ENCODE measurements at places on chromosomes 13 and 19.
A peak's percentile ranks its signal among the peaks of the same experiment; 100 is the strongest.

DNA sequence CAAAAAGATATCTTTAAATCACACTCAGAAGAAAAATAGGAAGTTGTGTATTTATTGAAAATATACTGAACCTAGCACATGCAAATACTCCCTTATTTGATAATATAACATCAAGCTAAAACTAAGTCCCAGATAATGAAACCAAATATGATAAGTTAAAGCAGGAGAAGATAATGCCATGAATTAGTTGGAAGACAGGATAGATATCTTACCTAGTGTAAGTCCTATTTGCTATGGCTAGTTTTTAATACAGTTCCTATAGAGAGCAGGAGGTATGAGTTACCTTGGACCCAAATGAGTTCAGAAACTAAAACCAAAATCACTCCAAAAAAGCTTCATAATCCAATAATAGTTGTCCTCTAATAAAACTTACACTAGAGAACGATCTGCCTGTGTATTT, 1407.1 kb upstream of the MIR17HG start:
- DNase-seq: no peak

- no peak for DNase-seq
Measured at GRCh38 chr19:28065026-28065425, 1147.9 kb downstream of the UQCRFS1 start.

GRCh38 chr13:111857336-111857735, 209.6 kb upstream of the SOX1 start:
- DNase-seq: no peak

DNA sequence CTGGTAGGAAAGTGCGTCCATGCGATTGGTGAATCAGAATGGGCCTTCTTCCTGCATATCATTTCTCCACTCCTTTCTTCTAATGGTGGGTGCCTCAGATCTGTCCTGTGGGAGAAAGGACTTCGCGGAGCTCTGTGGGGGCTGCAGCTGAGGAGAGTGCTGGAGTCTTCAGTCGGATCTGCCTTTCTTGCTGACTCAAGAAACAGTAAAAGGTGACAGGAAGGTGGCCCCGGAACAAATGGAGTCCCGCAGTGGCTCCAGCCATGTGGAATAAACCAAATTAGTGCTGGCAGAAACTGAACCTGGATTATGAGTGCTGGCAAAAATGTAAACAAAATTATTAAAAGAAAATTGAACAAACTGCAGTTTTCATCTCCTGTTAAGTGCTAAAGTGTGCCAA, 15.1 kb upstream of the GAS6 start:
- no peak for DNase-seq

GRCh38 chr19:46614114-46614722, 10.7 kb downstream of the PTGIR start:
- peak; percentile 83 for DNase-seq

GRCh38 chr19:39405261-39405957, 1.2 kb upstream of the ZFP36 start:
- peak; percentile 37 for DNase-seq

- peak; percentile 60 for DNase-seq
Measured at GRCh38 chr19:54208784-54209057, 8.1 kb downstream of the RPS9 start.

DNA sequence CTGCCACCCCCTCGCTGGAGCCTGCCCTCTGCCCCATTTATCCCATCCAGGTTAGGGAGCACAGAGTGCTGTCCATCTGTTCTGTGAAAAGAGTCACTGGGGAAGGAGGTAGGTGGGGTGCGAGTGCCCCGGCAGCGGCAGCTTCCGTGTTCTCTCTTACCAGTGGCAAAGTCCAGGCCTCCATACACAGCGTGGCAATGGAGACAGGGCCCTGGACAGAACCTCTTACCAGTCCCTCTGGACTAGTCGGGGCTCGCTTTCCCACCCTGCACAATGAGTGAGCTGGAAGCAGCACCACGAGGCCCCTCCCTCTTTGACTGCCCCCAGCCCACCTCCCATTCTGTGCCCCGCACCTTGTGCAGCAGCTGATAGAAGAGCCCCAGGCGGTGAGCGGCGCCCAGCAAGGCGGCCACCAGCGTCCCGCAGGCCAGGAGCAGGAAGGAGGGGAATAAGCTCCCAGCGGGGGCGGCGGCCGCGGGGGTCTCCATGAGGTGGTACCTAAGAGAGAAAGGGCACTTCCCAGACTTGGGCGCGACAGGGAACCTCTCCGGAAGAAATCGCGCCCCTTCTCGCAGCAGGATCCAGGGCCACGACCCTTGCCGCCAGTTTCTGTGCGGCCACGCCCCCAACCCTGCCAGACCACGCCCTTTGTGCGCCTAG, 17.5 kb downstream of the SYDE1 start:
- peak; percentile 21 for DNase-seq

GRCh38 chr13:76470991-76471390, 415.2 kb downstream of the KCTD12 start:
- DNase-seq: peak; percentile 9

Data from NAMALWA (cell line).